NCI-H748 treated with DMSO at 0.1 percent for 48 hours (cell line): ENCODE measurements at places on chromosomes 13 and 19.

- no peak for DNase-seq
Measured at GRCh38 chr19:19747357-19748220, 14.7 kb upstream of the ZNF14 start.

DNA sequence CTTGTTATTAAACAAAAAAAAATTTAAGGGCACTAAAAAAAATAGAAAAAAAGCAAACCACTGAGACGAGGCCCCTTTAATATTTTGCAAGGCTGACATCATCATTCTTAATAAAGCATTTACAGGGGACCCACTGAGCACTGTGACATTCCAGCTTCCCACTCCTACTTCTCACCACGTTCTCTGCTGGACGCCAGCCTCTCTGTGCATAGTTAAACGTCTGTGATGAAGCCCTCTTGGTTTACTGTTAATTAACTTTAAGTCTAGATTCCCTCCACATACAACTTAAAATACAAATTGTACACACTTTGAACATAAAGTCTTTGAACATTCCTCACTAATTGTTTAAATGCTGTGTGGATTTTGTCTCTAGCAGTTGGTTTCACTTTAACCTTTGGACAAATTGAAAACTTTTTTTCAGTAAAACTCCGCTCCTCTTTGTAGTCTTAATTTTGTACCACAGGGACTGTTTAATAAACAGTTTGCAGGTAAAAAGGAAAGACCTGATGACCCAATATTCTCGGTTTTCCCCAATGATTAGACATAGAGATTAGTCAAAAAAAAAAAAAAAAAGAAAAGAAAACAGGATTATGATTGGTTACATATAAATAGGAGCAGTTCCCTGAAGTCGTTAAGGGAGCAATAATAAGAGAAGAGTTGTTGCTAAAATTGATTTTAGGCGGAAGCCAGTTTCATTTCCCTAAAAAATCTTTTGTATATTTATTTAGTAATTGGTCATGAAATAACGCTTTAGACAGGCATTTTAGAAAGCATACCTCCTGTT, 219.8 kb downstream of the MZT1 start:
- no peak for DNase-seq

DNA sequence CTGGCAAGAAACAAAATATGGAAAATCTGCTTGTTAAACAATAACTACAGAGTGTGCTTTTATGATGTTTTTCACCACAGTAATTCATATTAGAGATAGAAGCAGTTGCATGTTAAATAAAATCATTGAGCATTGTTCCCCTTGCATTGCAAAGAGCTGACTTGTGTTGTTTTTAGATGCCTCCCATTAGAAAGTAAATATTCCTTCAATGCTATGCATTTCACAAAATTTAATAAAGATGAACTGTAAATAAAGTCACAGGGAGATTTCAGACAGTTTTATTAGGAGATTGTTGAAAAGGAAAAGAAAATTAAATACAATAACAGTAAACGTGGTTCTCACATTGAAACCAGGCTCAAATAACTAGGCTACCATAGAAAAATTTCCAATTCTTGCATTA, 429.3 kb downstream of the DACH1 start:
- DNase-seq = no peak

- no peak for DNase-seq
Measured at GRCh38 chr13:30151388-30151787, 156.0 kb downstream of the KATNAL1 start.

GRCh38 chr13:23105051-23105450, 75.7 kb upstream of the SGCG start:
- no peak for DNase-seq

DNA sequence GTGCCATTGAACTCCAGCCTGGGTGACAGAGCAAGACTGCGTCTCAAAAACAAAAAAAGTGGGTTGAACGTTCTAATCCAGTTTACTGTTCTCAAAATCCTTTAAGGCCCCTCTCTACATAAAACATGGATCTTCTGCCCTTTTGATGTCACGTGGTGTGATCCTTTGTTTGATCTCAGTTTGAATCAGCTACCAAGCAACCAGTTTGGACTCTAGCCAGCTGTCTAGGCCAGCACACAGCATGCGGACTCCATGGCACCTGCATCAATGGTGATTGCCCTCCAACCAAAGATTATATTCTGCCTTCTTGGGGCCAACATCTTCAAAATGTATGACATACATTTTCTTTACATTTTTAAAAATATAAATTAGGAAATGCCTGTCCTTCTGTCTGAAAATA, 365.4 kb downstream of the NDFIP2 start:
- DNase-seq = peak; percentile 64

- DNase-seq = no peak
Measured at GRCh38 chr13:101382701-101383100, 33.6 kb downstream of the NALCN start.

DNA sequence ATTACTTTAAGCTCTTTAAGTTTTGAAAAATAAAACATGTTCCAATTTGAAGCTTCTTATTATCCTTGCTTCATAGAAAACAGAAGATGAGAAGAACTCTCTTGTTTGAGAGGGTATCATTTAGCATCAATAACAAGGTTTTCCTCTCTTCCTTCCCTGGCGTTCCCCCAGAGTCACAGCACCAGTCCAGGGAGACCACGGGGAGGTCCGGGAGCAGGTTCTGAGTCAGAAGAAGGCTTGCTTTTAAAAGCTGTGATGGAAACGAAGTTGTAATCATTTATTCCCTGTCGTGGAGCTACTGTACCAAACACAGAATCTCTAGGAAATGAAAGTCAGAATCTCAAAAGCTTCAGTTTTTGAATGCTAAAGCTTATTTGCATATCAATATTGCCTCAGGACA, 174.0 kb upstream of the LSM14A start:
- DNase-seq = no peak

DNA sequence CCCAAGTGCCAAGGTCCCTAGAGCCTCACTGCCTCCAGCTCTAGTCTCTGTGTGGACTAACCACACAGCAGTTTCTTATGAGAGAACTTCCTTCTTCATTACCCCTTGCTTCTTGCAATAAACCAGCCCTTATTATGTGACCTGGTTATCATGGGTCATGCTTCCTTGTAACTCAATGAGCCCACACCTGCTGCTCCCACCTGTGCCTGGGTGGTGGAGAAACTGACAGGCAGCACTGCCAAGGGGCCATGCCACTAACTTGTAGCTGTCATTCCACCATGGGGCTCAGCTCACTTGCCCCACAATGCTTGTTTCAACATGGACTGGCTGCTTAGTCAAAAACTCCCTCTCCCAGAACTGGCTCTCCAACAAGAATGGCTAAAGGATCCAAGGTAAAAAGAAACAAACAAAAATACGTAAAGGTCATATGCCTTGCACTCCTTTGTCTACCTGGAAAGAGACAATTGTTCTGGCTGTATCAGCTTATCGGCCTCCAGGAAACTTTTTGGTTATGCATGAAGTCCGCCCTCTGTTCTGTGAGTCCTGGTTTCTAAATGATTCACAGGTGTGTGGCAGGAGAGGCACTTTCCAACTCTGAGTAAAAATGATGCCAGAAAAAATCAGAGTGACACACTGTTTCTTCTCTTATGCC, 446.4 kb downstream of the COG6 start:
- DNase-seq = no peak

GRCh38 chr19:371501-372168, 27.0 kb upstream of the MIER2 start:
- no peak for DNase-seq

DNA sequence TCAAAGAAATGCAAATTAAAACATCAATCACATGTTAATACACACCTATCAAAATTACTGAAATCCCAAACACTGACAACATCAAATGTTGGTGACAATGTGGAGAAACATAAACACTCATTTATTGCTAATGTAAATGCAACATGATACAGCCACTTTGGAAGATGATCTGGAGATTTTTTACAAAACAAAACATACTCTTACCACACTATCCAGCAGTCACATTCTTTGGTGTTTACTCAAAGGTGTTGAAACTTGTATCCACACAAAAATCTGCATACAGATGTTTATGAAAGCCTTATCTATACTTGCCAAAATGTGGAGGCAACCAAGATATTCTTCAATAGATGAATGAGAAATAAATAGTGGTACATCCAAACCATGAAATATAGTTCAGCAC, 1219.5 kb upstream of the PCDH20 start:
- peak; percentile 16 for DNase-seq

DNA sequence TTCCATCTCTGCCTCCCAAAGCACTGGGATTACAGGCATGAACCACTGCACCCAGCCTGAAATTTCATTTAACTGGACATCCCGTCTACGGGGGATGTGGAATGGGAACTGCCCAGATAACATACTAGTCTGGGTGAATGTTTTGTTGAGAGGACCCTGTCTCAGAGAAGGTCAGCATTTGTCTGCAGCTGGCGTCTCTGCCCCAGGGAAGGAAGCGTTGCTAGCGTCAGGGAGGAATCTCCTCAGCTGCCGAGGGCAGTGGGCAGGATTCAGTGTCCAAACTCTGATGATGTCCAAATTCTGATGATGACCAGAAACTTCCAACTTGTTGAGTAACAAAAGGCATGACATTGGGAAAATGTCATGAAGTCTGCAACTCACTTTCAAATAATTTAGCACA, 3.1 kb downstream of the NXNL1 start:
- no peak for DNase-seq

DNA sequence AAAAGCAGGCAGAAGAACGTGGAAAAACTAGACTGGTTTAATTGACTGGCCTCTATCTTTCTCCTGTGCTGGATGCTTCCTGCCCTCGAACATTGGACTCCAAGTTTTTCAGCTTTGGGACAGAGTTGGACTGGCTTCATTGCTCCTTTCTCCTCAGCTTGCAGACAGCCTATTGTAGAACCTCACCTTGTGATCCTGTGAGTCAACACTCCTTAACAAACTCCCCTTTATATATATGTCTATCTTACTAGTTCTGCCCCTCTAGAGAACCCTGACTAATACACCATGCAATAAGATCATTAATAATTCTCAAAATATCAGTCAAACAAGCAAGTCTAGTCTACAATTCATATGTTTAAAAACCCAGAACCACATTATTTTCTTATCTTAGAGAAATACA, 662.4 kb downstream of the TBC1D4 start:
- no peak for DNase-seq

DNA sequence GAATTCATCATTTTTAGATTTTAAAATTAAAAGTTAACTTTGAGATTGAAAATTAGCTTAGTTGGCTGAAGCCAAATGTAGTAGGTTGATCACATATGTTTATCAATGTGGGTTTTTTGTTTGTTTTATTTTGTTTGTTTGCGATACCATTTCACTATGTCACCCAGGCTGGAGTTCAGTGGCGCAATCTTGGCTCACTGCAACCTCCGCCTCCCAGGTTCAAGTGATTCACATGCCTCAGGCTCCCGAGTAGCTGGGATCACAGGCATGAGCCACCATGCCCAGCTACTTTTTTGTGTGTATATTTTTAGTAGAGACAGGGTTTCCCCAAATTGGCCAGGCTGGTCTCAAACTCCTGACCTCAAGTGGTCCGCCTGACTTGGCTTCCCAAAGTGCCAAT, 665.7 kb upstream of the SLC10A2 start:
- no peak for DNase-seq

- no peak for DNase-seq
Measured at GRCh38 chr13:36530050-36530789, 97.9 kb downstream of the CCNA1 start.

DNA sequence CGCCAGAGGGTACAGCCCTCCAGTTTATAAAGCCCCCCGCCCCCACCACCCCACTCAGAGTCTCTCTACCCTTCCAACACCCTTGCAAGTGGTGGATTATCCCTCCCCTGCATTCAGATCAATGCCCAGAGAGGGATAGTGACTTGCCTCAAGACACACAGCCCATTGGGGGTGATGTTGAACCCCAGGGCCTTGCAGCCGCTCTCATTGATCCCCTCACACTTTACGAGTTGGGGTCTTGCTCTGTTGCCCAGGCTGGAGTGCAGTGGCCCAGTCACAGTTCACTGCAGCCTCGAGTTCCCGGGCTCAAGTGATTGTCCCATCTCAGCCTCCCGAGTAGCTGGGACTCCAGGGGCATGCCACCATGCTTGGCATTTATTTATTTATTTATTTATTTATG, 11.2 kb downstream of the TLE2 start:
- DNase-seq = no peak

- DNase-seq = no peak
Measured at GRCh38 chr19:18699403-18700054, 16.0 kb downstream of the CRTC1 start.

DNA sequence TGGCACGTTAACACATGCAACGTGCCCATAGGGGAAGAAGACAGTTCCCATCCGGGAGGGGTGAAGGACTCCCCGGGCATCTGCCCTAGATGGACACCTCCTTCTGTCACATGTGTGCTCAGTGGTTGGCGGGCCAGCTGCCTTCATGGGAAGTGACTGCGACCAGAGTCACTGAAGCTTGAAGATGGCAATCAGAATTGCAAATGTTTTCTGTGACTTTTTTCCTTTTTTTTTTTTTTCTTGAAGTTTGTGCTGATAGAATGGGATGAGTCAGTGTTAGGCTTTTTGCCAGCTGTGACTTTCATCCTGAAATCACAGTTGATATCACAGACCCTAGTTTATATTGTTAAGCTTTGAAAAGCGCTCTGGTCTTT, 109.2 kb upstream of the MCF2L start:
- no peak for DNase-seq

DNA sequence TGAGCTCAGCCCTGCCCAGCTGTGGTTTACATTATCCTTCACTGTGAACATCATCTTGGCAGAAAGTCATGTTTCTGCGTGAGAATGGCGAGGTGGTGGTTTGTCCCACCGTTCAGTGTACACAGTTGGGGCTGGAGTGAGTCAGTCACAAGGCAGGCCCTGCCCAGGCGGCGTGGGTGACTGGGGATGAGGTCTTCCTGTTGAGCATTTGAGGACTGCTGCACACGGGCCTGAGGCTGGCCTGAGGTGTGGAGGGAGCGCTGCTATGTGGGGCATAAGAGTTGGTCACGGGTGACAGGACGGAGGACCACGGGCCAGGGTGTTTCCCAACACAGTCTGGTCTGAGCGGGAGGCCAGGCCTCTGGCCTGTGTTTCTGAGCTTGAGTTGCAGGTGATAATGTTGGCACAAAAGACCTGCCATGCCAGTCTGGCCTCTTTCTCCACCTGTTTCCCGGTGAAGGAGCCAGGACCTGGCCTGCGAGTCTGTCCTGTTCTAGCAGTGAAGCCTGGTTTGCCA, 13.4 kb upstream of the C19orf33 start:
- no peak for DNase-seq

GRCh38 chr13:19089315-19089714, 92.3 kb downstream of the TUBA3C start:
- DNase-seq = no peak

- no peak for DNase-seq
Measured at GRCh38 chr13:50598338-50598737, 245.2 kb downstream of the DLEU7 start.

GRCh38 chr19:5987077-5987818, 9.3 kb upstream of the RANBP3 start:
- DNase-seq = peak; percentile 72

- no peak for DNase-seq
Measured at GRCh38 chr13:22040810-22041364, 370.0 kb downstream of the FGF9 start.

DNA sequence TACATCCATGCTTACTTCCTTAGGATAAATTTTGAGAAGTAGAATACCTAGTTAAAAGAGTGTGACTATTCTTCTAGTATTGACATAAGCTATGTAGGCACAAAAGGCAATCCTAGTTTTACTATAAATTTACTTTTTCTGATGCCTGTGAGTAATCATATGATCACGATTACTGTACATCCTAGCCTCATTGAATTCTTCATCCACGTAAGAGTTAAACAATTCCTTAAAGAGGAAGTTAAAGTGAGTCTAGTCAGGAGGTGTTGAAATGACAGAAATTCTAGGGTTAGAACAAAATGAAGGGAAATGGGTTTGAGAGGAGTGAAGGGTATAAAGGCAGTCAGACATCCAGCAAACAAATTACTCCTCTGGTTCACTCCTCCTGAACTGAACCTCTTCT, at the start of gene ACOD1:
TSS of gene ACOD1 (plus strand) at position 363 of the 400 bp plus-strand sequence. CDS start 48 bp downstream, outside the sequence.
- DNase-seq = no peak
